ENCODE measurements at places on chromosomes 4 and X.

GRCh38 chrX:115333446-115333845 lies 43.9 kb downstream of the LUZP4 start:
- DNase-seq = no peak

- no peak for DNase-seq
Observed at GRCh38 chr4:65825116-65825753, 154.9 kb upstream of the EPHA5 start.

DNA sequence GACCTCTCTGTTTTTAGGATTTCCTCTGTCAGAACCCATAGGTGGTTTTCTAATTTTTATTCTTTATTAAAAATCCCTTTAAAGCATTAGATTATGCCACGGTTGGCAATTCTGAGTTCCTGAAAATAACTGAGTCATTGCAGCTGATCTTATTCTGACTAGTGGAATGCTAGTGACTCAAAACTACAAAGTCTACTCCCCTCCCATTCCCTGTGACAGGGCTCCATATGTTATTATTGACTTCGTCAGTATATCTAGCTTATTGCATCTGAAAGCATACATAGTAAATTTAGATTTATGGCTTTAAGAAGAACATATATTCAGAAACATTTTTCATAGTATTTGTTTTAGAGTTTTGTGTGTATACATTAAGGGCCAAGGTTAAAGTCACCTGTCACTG lies 38.5 kb downstream of the HERC3 start:
- no peak for DNase-seq

GRCh38 chrX:32599156-32599555 lies 612.2 kb downstream of the DMD start:
- DNase-seq = no peak

- no peak for DNase-seq
Observed at GRCh38 chrX:3738509-3738908, 25.1 kb upstream of the PRKX start.

DNA sequence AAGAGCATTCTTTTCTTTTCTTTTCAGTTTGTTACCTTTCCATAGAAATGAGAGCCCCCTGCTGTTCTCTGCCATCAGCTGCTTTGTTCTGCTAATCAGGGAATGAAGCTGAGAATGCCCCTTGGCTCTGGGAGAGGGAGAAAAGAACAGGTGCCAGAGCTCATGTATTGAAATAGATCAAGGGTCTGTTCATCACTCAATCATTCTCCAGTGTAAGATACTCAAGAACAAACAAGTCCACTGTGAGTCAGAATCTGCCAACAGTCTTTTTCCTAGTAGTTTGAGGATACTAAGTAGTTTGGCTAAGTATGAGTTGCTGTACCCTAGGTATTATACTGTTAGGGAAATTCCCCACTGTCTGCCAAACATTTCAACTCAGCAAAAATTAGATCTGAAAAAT lies 144.3 kb downstream of the RTL3 start:
- no peak for DNase-seq

DNA sequence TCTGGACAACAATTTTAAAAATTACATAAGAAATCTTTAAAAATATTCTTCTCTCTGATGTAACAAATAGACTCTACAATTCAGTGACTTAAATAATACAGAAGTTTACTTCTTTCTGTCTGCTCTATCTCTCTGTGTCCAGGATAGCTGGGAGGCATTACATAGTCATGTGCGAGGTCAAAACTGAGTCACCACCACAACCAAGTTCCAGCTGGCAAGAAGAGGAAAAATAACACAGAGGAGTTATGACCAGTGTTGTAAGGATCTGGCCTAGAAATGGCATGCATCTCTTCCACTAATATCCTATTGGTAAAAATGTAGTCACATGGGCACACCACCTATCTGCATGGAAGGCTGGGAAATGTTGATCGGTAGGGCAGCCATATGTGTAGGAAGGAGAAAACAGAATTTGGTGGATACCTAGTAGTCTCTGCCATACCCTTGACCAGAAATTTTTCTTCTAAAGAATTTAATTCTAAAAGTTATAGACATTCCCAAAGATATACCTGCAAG lies 39.4 kb upstream of the WDFY3 start:
- DNase-seq = no peak

- DNase-seq = no peak
Observed at GRCh38 chrX:41449615-41450014, 2.5 kb downstream of the NYX start.

DNA sequence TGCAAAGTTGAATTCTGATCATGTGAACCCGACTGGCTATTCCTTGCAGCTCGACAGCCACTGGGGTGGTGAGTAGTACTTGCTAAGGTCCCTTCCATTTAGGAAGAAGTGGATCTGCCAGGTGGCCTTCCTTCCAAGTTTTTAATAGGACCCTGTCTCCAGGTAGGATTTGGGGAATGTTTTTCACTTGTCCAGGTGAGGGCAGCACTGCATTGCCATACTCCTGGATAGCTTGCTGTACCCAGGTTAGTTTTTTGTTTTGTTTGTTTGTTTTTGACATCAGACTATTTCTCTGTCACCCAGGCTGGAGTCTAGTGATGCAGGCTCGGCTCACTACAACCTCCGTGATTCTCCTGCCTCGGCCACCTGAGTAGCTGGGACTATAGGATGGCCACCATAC lies 29.8 kb downstream of the SAGE1 start:
- DNase-seq = no peak
